ENCODE measurements at places on chromosomes 16 and 17. TPM values are rescaled to one million over a fixed set of nuclear protein-coding genes. Genes with fewer than 3 reads are reported as not detected.

DNA sequence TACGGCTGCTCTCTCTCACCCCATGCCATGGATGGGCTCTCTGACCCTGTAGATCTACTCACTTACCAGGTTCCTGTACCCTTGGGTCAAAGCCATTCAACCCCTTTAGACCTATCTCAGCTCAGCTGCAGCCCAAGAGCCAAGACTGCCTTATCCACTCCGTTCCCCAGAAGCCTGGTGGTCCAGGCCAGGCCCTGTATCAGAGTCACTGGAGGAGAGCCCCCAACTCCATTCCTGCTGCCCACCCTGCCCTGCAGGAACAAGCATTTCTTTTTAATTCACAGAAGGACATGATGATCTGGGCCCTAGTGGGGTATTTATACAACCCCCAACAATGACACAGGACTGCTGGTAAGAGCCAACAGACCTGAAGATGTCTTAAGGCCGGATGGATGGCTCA lies 76.8 kb downstream of the AIPL1 start:
- DNase-seq, result no peak

- no peak for DNase-seq
Observed at GRCh38 chr16:11560701-11561453, 25.8 kb downstream of the LITAF start.

SLC38A8 gene
- total RNA-seq, result not detected

DNA sequence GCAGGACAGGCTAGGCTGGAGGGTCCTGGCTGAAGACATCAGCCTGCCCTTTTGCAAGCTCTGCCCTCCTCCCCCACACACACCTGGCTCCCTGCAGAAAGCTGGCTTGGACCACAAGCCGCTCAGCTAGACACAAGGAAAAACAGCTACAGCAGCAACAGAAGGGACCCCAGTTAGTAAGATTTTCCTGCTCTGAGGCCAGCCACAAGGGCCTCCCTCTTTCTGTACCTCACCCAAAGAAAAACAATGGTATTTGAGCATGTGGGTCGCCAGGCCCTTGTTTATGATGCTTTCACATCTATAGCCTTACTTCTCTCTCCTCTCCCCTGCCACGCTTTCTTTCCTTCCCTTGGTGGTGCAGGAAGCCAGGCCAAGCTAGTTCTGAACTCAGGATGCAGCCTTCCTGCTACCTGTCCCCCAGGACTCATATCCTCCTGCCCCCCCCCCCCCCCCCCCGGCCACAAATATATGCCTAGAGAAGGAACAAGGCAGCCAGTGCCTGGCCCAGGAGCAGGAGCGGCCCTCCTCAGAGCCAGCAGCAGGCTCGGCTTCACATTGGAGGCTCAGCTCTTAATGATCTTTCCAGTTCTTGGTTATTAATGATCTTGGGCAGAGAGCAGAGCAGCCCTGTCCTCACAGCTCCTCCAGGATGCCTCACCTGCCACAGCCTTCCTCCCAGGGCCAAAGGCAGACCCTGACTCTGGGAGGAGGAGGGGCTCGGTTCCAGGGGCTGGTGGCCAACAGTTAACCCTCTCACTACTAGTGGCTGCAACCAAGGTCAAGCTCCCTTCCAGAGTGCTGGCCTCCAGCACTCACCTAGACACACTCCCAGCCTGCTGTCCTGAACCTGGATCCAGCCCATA lies 19.5 kb downstream of the GRIN2C start:
- no peak for DNase-seq

- no peak for DNase-seq
Observed at GRCh38 chr16:48201515-48202201, 42.4 kb upstream of the LONP2 start.

GRCh38 chr17:76237859-76238313 lies 2.4 kb downstream of the RNF157 start:
- peak; percentile 40 for DNase-seq

GRCh38 chr16:86823125-86823524 lies 244.8 kb downstream of the FOXL1 start:
- peak; percentile 82 for DNase-seq

TMEM235 gene
- total RNA-seq, result not detected

- DNase-seq, result no peak
Observed at GRCh38 chr17:27339198-27339835, 45.4 kb downstream of the WSB1 start.

GRCh38 chr17:29835435-29836351 lies 94.3 kb downstream of the SSH2 start:
- DNase-seq, result peak; percentile 42

GRCh38 chr17:1999557-2000251 lies 25.4 kb downstream of the RTN4RL1 start:
- DNase-seq, result no peak

All from Daoy (cell line).